Activated T-cell treated with anti-CD3 and anti-CD28 coated beads, Interleukin-2, amount 50 U/mL, for 4 hours (primary cell): ENCODE measurements at places on chromosomes 6 and 20.
A peak's percentile ranks its signal among the peaks of the same experiment; 100 is the strongest.

DNA sequence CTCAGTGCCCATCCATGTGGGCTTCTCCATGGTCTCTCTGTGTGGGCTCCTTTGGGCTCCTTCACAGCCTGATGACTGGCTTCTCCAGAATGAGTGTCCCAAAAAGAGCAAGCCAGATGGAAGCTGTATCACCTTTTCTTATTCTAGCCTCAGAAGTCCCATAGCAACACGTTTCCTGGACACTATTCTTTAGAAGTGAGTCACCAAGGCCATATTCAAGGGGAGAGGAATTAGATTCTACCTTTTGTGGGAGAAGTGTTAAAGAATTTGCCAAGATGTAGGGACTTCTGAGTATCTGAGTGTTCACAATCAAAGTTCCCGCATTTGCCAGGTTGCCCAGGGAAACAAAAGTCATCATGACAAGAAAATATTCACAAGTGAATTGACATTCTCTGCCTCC is 20.7 kb upstream of the TBC1D22B start:
- no peak for DNase-seq

- DNase-seq = no peak
Observed at GRCh38 chr20:15163632-15164031, 826.2 kb upstream of the FLRT3 start.

DNA sequence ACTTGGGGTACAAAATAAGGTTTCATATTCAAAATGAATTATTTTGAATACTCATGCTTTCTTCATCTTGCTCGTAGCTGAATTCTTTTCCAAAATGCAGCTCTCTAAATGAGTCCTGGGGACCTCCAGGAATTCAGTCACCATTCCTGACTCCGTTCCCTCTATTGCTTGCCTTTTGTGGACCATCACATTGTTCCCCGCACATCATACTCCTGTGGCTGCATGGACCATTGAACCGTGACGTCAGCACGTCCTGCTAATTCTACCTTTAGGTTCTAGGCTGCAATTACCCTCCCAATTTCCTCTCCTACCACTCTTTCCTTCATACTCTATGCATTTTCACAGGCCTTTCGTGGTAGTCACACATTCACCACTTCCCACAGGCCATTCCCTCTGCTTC is 173.1 kb upstream of the ID4 start:
- no peak for DNase-seq

DNA sequence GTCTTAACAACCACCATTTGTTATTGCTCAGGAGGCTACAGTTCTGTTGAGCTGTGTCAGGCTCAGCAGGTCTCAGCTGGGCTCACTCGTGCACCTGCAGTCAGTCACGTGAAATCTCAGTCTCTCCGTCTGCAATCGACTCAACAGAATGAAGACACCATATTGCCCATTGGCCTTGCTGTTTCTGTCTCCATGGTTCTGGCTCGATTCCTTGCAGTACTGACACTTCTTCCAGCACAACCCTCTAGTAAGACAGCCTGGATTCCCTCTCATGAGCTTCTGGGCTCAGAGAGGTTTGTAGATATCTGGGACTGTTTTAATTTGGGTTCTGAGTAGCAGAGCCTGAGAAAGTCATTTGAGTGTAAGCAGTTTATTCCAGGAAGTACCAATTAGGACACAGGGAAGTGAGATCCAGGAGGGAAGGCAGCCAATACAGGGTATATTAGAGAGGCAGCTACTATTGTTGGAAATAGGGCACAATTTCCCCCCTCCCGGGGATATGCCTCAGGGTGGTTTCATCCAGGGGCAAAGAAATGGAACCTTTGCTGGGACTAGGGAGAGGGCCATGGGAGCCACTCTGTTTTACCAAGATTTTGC is 87.4 kb upstream of the RALGAPA2 start:
- no peak for DNase-seq

- DNase-seq = no peak
Observed at GRCh38 chr6:131773284-131773950, 34.4 kb upstream of the ENPP1 start.

- DNase-seq = peak; percentile 42
Observed at GRCh38 chr6:30357678-30358540, 13.0 kb downstream of the RPP21 start.

- no peak for DNase-seq
Observed at GRCh38 chr6:14260839-14261238, 143.3 kb downstream of the CD83 start.

DNA sequence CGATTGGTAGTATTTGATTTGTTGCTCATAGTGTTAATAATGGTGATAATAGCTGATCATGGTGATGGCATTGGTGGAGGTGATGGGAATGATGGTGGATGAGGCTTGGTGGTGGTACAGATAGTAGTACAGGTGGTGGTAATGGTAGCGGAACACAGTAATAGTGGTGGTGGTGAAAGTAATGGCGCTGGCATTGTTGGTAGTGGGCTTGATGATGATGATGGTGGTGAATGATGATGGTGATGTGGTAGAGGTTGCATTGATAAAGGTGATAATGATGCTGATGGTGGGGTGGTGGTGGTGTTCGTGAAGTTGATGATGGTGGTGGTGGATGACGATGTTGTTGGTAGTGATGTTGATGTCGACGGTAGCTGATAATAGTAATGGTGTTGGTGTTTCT is 24.6 kb upstream of the CLIC5 start:
- no peak for DNase-seq

- DNase-seq = no peak
Observed at GRCh38 chr6:25309886-25310285, 30.7 kb downstream of the CARMIL1 start.

GRCh38 chr6:33088258-33088930 is 12.6 kb downstream of the HLA-DPB1 start:
- no peak for DNase-seq

- no peak for DNase-seq
Observed at GRCh38 chr6:38269461-38270172, 370.1 kb downstream of the BTBD9 start.

DNA sequence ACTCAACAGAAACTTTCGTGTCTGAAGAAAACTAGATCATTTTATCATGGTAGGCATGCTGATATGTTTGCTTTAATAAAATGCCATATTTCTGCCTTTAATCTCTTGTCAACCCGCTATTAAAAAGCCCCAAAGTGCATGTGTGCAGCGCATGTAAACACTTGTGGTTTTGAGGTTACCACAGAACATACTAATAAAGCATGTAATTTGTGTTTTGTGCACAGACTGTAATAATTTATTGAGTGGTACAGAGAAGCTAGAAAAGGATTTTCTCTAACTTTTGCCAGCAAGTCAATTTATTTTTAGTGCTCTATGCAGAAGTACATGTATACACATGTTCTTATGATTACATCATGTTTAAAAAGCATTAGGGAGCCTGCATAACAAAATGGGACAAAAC is 349.9 kb upstream of the SLC35B3 start:
- DNase-seq = no peak

DNA sequence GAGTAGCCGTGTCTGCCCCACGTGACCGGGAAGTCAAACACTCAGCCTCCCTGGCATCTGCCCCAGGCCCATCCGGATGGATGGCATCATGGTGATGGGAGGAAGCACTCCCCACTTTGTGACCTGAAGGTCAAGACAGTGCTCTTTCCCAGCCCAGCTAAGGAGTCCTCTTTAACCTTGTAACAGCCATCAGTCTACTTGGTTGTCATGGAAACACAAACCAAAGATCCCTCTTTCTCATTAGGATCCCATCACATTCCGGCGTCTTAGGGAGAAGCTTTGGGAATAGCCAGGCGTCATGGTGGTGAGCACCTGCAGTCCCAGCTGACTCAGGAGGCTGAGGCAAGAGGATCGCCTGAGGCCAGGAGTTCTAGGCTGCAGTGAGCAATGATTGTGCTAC is 90.9 kb upstream of the FOXC1 start:
- no peak for DNase-seq

GRCh38 chr20:48695255-48695654 is 132.5 kb downstream of the PREX1 start:
- no peak for DNase-seq

DNA sequence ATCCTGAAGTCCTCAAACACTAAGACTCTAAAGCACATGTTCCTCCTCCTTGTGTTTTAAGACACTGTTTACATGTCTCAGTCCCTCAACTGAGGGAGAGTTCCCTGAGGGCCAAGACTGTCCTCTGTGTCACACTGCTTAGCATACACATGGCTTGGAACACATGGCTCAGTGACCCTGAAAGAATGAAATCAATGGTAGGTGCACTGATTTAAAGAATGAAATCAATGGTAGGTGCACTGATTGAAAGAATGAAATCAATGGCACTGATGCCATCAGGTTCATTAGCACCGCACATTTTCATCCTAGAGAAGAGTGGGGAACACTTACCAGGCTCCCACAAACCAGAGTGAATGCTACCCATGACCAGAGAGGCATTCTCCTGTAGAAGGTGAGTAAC is 9.8 kb downstream of the TOMM34 start:
- no peak for DNase-seq

- DNase-seq = no peak
Observed at GRCh38 chr6:162719528-162719927, 8.0 kb downstream of the PRKN start.

DNA sequence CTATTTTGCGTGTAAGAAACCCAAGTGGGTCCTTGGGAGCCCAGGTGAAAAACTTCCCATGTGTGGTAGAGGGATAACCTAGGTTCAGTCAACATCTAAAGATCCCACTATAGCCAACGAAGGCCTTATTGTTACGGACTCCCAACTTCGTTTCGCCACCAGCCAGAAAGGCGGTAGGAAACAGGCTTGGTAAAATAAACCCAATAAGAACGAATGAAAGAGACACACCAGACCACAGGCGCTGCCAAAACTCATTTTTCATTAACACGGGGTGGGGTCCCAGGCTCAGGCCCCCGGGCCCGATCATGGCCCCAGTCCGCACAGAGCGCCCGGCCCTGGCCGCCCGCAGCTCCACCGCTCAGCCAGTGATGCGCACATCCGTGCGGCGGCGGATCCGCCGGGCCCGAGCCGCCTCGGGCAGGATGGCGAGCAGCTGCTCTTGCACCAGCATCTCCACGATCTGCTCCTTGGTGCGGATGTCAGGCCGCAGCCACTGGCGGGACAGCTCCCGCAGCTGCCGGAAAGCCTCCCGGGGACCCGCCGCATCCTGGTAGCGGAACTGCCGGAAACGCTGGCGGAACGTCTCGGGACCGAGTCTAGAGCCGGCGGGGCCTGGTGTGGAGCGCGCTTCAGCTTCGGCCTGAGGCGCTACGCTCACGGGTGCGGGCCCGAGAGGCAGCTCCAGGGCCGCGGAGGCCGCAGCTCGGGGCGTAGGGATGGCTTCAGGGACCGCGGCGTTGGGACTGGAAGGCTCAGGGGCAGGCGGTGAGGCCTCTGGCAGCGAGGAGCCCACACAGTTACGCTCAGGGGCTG is 709 bp downstream of the SCAND1 start:
- DNase-seq = peak; percentile 51

DNA sequence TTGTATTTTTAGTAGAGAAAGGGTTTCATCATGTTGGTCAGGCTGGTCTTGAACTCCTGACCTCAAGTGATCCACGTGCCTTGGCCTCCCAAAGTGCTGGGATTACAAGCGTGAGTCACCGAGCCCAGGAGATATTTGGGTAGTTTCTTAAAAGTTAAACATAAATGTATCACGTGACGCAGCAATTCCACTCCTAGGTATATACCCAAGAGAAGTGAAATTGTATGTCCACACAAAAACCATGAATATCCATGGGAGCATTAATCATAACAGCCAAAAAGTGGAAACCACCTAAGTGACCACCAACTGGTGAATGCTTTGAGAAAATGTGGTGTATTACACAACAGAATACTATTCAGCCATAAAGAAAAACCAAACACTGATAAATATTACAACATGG is 164.8 kb downstream of the MRPL14 start:
- no peak for DNase-seq

GRCh38 chr20:32237419-32237818 is 29.7 kb downstream of the POFUT1 start:
- no peak for DNase-seq

GRCh38 chr20:33899106-33899505 is 88.0 kb downstream of the CHMP4B start:
- DNase-seq = no peak

GRCh38 chr20:55934146-55934545 is 71.2 kb downstream of the CBLN4 start:
- no peak for DNase-seq

GRCh38 chr20:36098364-36098763 is 56.2 kb upstream of the EPB41L1 start:
- no peak for DNase-seq

GRCh38 chr6:85360794-85361642 is 88.9 kb upstream of the NT5E start:
- no peak for DNase-seq

- no peak for DNase-seq
Observed at GRCh38 chr20:36862857-36863668, 12.9 kb upstream of the TLDC2 start.

GRCh38 chr6:108838101-108838717 is 10.0 kb upstream of the ARMC2 start:
- no peak for DNase-seq

DNA sequence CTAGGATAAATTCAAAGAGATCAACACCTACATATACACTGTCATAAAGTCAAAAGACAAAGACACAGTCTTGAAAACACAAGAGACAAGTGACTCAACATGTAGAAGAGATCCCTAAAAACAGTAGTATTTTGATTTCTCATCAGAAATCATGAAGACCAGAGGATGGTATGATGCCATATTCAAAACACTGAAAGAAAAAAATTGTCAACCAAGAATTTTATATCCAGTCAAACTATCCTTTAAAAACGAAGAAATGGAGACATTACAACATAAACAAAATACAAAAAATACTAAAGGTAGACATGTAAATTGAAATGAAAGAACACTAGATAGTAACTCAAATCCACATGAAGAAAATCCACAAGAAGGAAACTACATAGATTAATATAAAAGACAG is 27.3 kb upstream of the HBS1L start:
- no peak for DNase-seq

DNA sequence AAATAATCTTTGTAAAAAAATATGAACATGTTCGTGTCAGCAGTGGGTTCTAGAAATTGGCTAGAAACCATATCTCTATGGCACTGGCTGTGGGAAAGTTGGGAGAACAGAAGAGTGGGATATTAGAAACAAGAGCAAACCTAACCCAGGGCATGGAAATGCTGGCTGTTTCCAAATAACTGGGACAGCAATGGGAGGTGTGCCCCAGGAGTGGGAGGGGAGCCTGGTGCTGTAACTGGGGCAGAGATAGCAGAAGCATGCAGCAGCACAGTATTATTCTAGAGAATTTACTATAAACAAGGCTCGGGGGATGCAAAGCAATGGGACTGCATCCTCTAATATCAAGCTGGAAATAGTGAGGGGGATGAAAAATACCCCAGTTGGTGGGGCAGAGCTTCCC is 175.0 kb downstream of the KIF6 start:
- DNase-seq = no peak

DNA sequence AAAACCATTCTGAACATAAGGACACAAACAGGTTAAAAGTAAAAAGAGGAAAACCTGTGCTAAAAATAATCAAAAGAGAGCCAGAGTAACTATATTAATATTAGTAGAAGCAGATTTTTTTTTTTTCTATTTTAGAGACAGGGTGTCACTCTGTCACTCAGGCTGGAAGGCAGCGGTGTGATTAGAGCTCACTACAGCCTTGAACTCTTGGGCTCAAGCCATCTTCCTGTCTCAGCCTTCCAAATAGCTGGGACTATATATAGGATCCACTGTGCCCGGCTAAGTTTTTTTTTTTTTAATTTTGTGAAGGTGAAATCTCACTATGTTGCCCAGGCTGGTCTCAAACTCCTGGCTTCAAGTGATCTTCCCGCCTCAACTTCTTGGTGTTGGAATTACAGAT is 33.4 kb upstream of the PLN start:
- no peak for DNase-seq

GRCh38 chr20:6055161-6055783 is 1.4 kb upstream of the LRRN4 start:
- DNase-seq = no peak

GRCh38 chr6:57108691-57109090 is 18.7 kb downstream of the ZNF451 start:
- no peak for DNase-seq
